ENCODE measurements at places on chromosomes 1 and 21. TPM values are rescaled to one million over a fixed set of nuclear protein-coding genes. Genes with fewer than 3 reads are reported as not detected.

- peaks cover 6% of the 10 kb centered on the region for H3K27me3 ChIP-seq
- no peak overlapping the region for H3K4me3 ChIP-seq
- DNase-seq: no peak
- H3K27ac ChIP-seq: no peak overlapping the region
- H3K36me3 ChIP-seq: no peaks in the 10 kb centered on the region
These were observed 24.0 kb downstream of the ABCA4 start for GRCh38 chr1:94096797-94097549.

DNA sequence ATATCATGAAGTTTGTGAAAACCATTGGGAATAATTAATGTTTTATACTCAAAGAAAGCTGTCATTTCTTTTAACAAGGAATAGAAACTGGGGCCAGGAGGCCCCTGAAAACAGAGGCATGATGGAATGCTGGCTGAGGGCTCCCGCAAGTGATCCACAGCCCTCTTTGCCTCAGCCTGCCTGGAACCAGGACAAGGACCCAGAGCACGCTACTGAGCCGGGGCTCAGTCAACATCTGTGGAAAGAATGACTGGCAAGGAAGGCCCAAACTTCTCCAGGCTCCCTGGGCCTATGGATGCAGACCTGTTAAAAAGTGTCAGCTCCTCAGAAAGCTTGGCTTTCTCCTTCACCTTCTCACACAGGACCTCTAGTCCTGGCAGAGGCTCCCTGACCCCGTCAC lies 32.6 kb downstream of the COLGALT2 start:
- H3K27me3 ChIP-seq: peaks cover 3% of the 10 kb centered on the region
- no peak overlapping the region for H3K4me3 ChIP-seq
- H3K36me3 ChIP-seq: no peaks in the 10 kb centered on the region
- no peak overlapping the region for H3K27ac ChIP-seq
- peaks cover 5% of the 10 kb centered on the region for H3K4me1 ChIP-seq

Gene GBP3
- total RNA-seq: not detected

Gene KRTAP12-2
- not detected for total RNA-seq

Measured in glutamatergic neuron (in vitro differentiated cells).